ENCODE measurements at places on chromosomes 12 and 14.

DNA sequence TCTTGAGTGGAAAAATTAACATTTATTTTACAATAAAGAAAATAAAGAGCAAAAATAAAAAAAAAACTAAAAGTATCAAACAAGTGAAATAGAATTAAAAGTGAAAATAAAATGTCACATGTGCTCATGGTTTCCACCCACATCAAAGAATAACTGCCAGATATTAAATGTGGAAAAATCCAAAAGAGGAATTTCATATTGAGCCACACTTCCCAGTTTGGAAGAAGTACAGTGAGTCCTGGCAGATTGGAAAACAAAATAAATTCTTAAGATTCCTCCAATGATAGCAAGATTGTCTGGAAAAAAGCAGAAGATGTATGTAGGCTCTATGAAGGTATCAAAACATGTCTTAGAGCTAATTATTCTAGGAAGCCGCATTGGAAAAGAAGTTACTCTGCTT lies 1019.5 kb downstream of the SLC6A15 start:
- DNase-seq: no peak

GRCh38 chr14:76924371-76925096 lies 98.3 kb downstream of the LRRC74A start:
- peak; percentile 43 for DNase-seq

DNA sequence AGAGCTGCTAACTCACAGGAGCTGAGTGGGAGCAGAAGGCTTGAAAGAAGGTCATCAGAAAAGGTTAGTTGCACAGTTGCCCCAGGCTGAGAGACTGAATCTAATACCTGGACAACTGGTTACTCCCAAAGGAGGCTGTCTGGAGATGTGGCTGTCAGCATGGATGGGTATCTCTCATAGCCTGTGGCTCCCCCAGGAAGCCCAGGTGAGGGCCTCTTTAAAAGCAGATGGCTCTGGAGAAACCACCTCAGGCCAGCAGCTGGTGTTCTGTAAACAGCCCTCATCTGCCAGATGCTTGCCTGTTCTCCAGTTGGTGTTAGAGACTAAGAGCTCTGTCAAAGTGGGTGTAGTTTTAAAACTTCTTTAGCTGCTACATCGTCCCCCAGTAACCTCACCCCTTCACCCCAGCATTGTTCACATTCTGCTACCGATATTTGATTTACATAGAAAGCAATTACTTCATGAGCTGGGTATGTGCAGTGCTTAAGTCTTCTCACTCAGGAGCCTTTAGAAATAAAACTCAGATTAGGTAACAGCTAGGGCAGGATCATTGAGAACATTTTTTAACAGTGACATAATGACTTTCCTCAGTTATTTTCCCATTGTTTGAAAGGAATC lies 25.8 kb downstream of the DACT1 start:
- no peak for DNase-seq

DNA sequence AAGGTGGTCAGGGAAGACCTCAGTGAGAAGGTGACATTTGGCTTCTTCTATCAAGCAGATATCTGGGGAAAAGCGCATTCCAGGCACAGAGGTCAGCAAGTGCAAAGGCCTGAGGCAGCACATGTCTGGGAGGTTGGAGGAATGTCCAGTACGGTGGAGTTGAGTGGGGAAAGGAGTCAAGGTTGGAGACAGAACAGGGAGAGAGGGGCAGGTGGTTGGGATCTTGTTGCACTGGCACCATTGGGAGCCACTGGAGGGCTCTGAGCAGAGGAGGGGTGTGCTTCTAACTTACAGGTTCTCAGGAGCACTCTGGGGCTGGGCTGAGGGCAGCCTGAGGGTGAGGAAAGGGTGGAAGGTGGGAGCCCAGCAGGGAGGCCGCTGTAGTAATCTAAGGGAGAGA lies 52.1 kb downstream of the EID3 start:
- no peak for DNase-seq

DNA sequence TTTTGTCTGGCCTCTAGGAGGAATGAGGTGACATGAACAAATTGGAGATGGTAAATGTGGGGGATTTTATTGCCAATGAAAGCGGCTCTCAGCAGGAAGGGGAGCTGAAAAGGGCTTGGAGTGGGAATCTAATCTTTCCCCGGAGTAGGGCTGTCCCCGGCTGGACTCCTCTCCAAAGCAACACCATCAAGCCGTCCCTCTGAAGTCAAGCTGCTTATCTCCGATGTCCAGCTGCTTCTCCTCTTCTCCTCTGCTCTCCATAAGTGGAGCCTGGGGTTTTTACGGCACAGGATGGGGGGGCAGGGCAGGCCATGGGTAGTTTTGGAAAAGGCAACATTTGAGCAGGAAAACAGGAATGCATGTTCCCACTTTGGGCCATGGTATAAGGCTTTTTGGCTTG lies 113.5 kb downstream of the TMEM132D start:
- DNase-seq: no peak

- no peak for DNase-seq
Measured at GRCh38 chr14:67232066-67232465, 9.2 kb upstream of the PALS1 start.

GRCh38 chr12:108156717-108157116 lies 27.6 kb downstream of the WSCD2 start:
- DNase-seq: no peak

DNA sequence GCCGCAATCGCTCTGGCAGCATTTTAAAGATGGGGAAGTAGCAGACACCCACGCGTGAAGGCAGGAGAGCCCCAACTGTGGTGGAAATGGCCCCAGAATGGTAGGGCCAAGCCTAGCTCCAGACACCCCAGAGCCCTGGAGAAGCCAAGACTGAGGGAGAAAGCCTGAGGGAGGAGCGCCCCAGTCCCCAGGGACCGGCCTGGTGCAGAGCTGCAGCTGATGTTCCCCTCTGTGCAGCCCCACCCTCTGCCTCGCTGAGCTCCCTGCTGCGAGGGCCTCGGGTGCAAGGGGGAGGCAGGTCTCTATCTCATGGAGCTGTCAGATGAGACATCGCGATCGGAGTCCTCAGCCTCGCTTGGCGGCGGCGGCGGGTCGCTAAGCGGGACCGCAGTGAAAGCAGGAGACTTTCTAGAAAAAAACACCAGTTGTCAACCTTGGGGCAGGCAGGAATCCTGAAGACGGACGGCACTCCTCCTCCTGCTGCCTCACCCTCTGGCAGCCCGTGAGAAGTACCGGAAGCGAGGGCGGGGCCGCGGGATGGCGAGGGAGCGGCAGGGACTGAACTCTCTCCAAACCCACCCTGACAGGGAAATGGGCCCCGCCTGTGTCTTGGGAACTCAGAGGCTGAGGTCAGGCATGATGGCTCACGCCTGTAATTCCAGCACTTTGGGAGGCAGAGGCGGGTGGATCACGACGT lies 6.0 kb downstream of the GAPDH start:
- DNase-seq: peak; percentile 59

DNA sequence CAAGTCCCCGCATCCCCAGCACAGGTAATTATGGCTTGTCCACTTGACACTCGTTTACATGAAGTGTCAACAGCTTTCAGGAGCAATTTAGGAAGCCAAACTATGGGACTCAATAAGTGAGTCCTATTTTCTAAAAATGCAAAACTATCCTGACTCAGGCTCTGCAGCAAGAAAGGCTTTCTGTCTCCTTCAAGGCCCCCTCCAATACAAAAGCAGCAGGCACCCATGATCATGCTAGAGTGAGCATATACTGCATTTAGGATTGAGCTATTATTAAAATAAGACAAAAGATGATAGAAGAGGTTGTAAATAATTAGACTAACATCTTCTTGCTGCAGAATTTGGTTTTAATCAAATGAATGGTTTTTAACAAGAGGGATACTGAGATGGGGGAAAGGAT lies 3.2 kb downstream of the SIX6 start:
- no peak for DNase-seq

- DNase-seq: no peak
Measured at GRCh38 chr12:112167718-112168525, 42.6 kb downstream of the TRAFD1 start.

- DNase-seq: no peak
Measured at GRCh38 chr12:113245695-113246477, 24.6 kb downstream of the TPCN1 start.

DNA sequence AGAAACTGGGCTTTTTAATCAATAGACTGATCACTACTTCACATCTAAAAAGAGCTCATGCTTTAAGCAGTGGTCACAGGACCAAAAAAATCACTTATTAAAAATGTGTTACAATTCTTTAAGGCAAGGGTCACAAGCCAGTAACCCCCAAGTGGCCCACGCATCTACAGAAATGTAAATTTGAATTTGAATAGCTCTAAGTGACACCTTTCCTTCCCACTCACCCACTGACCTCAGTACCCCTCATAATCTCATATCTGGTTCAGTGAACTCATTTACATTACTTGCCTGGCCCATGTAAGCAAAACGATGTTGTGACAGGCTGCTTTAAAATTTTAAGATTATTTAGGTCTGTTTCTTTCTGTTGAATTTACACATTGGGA lies 27.4 kb downstream of the NELL2 start:
- no peak for DNase-seq

DNA sequence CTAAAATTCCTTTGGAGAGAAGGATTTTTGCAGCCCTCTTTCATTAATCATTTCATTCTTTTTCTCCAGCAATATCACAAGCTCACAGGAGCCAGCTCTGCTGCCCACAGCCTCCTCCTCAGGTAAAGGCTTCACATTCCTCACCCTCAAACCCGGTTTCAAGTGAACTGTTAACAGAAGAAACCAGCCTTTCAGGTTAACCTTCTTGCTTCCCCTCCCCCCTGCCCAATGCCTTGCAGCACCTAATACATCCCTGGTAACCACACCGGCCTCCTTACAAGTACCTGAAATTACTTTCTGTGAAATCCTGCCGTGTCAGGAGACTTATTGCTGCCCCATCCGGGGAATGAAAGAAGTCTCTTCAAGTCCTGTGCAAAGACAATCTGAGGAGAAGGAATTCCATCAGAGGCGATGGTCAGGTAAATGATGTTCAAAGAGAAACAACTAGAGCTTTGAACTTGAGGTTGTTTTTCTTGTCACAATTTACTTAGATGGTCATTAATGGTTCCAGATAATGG lies 111.2 kb downstream of the MYRFL start:
- DNase-seq: no peak

GRCh38 chr14:25041484-25041883 lies 8.5 kb downstream of the STXBP6 start:
- no peak for DNase-seq

DNA sequence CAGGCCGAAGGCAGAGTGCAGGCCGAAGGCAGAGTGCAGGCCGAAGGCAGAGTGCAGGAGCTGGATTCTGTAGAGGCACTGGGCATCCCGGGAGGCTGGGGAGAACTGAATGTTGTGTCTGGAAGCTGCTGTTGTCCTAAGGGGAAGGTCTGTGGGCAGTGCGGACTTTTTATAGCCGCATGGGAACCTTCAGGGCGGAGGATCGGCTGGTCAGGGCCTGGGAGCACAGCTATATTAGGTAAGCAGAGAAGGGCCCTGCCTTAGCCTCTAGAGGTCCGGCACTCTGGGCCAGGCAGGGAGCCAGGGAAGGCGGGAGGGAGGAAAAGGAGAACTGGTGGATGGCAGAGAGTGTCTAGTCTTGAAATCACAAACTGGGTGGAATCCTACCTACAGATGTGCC lies 14.2 kb downstream of the CABP1 start:
- DNase-seq: no peak

DNA sequence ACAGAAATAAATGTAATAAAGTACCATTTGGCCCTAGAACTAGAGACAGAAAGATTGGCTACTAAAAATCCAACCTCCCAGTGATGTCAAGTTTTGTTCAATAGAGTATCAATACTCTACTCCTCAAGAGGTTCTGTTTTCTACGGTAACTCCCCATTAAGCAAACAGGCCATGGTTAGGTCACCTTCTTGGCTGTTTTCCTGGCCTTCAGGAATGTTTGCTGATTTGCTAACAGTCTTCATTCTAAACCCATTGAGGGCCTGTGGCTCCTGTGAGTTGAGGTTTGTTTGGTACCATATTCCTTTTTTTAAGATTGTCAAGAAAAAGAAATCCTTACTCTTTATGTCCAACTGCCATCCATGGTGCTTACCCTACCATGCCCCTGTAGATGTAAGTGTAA lies 1022.0 kb upstream of the TMEM132C start:
- DNase-seq: no peak

- DNase-seq: peak; percentile 59
Measured at GRCh38 chr14:104676694-104677511, 12.5 kb upstream of the INF2 start.

- no peak for DNase-seq
Measured at GRCh38 chr12:131829356-131829747, 1.2 kb downstream of the MMP17 start.

DNA sequence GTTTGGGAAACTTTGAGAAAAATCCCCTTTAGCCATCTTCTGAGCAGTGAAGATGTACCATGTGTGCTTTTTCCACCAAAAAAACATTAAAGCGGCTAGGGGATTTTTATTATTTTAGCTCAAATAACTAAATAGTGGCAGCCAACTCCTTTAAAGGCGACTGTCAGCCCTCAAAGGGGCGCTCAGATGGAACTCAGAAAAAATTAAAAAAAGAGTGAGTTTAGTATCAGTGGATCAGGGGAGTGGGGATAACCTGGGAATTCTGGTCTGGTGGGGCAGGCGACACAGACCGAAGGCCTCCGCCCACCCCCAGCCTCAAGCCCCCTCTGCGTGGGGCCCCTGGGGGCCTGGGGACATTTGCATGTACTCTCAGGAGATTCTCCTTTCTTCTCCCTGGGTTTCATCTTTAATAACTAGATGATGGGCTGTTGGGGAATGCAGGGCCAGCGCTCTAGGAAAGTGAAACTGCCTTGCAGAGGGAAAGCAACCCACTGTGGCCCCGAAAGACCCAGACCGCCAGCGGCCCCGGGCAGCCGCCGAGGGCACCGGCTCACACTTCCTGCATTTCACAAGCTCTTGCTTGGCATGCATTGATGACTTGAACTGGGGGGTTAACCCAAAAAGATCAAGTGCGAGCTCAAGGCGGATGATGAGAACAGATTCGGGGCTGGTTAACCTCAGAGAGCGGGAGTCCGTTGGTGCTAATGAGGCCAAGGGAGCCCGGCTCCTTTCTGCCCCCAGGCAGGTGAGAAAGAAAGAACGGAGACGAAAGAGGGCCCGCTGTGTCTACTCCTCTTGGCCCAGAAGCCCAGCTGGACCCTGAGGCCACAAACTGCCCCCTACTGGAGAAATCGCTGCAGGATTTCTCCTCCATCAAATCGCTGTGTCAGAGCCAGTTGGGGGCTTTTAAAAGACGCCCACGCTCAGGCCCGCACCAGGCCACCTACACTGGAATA lies 7.3 kb upstream of the BATF start:
- peak; percentile 45 for DNase-seq

- no peak for DNase-seq
Measured at GRCh38 chr12:2652401-2653081, 142.2 kb upstream of the FKBP4 start.

GRCh38 chr12:57983146-57983857 lies 41.9 kb downstream of the ATP23 start:
- peak; percentile 7 for DNase-seq
